Activated CD4-positive, alpha-beta T cell treated with anti-CD3 and anti-CD28 coated beads, Interleukin-2, amount 10 ng/mL, durations not matched to agents 7 days and 5 days (primary cell): ENCODE measurements at places on chromosomes 12 and 14. TPM values are rescaled to one million over a fixed set of nuclear protein-coding genes. Genes with fewer than 3 reads are reported as not detected.
A peak's percentile ranks its signal among the peaks of the same experiment; 100 is the strongest.

DHRS4 gene
- total RNA-seq = 31.3 TPM

MANSC1 gene
- 0.27 TPM for total RNA-seq

LRRC43 gene
- not detected for total RNA-seq

MGP gene
- not detected for total RNA-seq

SNRPF gene
- total RNA-seq = 23.2 TPM

INSM2 gene
- total RNA-seq = not detected

GPRC5D gene
- total RNA-seq = 0.67 TPM

SERPINA12 gene
- not detected for total RNA-seq

GRCh38 chr14:91858536-91859275 is 8.6 kb downstream of the TC2N start:
- H3K4me3 ChIP-seq = peak overlapping the region; percentile 11
- H3K27ac ChIP-seq = peak overlapping the region; percentile 68
- peaks cover 84% of the 10 kb centered on the region for H3K36me3 ChIP-seq
- no peaks in the 10 kb centered on the region for H3K27me3 ChIP-seq
- no peak for DNase-seq

DNA sequence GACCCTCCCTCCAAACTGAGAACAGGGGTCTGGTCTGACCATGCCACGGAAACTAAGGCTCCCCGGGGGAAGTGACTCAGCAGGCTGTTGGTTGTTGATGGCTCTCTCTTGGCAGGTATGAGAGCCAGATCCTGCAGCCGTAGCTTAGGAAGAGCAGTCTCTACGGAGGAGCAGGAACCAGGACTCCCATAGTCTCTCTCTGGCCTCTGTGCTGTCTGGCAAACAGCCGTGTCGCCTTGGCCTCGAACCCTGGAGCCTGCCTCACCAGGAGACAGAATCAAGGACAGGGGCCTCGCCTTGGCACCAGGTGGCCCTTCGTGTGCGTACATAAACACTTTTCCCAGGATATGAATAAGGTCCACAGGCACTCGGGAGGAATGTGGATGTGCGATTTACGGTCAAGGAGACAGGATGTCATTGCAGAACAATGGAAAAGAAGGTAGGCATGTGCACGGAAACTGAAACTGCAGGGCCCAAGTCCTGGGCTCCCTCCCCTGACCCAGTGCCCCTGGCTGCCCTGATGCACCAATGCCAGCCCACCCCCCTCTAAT is 7.9 kb downstream of the VWF start:
- DNase-seq = no peak
- H3K27me3 ChIP-seq = no peaks in the 10 kb centered on the region
- H3K27ac ChIP-seq = no peak overlapping the region
- no peaks in the 10 kb centered on the region for H3K36me3 ChIP-seq
- H3K4me1 ChIP-seq = no peaks in the 10 kb centered on the region

DNA sequence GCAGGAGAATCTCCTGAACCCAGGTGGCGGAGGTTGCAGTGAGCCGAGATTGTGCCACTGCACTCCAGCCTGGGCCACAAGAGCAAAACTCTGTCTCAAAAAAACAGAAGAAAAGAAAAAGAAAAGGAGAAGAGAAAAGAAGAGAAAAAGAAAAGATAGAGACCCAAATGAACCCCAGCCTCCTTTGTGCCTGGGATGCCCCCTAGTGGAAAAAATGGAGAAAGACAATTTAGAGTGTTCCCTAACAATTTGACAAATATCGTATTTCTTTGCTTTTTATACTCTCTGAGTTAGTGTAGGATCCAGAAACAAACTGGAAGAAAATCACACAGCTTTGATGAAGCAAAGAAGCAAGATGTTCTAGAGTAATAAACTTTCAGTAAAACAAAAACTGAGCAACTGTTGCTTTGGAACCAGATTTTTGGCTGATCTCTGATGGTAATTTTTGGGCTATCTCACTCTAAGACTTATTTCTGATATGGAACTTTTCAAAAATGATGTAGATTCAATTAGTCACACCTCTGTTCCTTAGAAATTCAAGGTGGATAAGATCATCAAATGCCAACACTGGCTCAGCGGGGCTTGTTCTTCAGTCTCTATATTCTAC is 18.6 kb upstream of the PRKAB1 start:
- peaks cover 6% of the 10 kb centered on the region for H3K27me3 ChIP-seq
- no peaks in the 10 kb centered on the region for H3K36me3 ChIP-seq
- no peak overlapping the region for H3K4me3 ChIP-seq
- DNase-seq = peak; percentile 12
- H3K4me1 ChIP-seq = no peaks in the 10 kb centered on the region
- H3K27ac ChIP-seq = no peak overlapping the region

DNA sequence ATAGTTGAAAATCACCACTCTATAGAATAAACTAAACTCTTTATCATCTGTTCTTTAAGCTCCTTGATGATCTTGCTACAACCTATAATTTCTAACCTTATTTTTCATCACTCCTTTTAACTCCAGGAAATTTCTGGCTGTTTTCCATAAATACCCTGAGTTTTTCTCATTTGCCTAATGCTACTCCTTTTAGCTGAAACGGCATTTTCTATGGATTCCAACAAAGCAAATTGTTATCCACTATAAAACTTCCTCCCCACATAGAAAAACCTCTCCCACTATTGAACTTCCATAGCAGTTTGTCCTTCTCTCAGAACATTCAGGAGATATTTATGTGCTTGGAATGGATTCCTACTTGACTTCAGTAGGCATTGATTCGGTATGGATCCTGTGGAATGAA is 122.8 kb downstream of the SLC41A2 start:
- no peaks in the 10 kb centered on the region for H3K4me1 ChIP-seq
- H3K4me3 ChIP-seq = no peak overlapping the region
- DNase-seq = no peak
- no peaks in the 10 kb centered on the region for H3K36me3 ChIP-seq

DNA sequence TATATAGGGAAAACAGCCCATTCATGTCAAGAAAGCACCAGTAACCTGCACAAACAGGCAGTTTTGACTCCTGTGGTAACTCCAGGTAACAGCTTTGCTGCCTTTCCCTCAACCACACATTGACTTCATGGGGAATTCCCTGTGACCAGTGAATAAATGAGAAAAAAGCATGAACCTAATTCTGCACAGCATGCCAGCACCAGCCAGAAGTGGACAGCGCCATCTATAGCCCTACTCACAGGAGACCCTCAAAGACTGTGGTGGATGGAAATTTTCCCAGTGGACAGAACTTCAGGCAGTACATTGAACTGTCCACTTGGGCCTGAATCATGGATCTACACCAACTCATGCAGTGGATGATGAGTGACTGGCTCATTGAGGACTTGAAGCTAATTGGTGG is 152.1 kb downstream of the SLC8A3 start:
- H3K27me3 ChIP-seq = peaks cover 19% of the 10 kb centered on the region
- no peak for DNase-seq
- no peak overlapping the region for H3K4me3 ChIP-seq
- H3K27ac ChIP-seq = no peak overlapping the region
- H3K4me1 ChIP-seq = no peaks in the 10 kb centered on the region

DNA sequence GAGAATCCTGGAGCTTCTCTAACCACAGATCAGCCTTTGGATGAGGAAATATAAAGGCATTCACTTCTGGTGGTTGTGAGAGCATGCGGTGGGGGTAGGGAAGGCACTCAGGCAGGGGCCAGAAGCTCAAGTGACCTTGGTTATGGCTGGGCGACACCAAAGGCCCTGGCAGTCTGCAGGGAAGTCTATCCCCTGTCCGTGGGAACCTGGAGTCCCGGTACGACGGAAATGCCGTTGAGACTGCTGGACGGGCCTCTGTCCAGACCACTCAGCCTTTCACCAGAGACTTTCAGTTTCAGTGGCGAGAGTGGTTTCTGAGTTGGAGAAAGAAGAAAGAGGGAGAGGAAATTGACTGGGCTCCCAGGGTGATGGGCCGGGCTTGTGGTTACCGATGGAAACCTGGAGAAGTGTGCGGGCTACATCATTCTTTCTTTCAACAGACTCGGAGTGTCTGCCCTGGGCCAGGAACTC is 20.9 kb downstream of the ISCA2 start:
- peaks cover 8% of the 10 kb centered on the region for H3K4me1 ChIP-seq
- no peak overlapping the region for H3K27ac ChIP-seq
- H3K36me3 ChIP-seq = no peaks in the 10 kb centered on the region
- no peak for DNase-seq
- no peak overlapping the region for H3K4me3 ChIP-seq

- H3K4me1 ChIP-seq = peaks cover 91% of the 10 kb centered on the region
- peaks cover 48% of the 10 kb centered on the region for H3K36me3 ChIP-seq
- H3K4me3 ChIP-seq = peak overlapping the region; percentile 75
- no peaks in the 10 kb centered on the region for H3K27me3 ChIP-seq
These were observed 66.7 kb downstream of the CCDC88C start for GRCh38 chr14:91350813-91351511.

GRCh38 chr14:22163051-22163450 is 426.0 kb downstream of the DAD1 start:
- H3K27me3 ChIP-seq = no peaks in the 10 kb centered on the region
- peak overlapping the region; percentile 76 for H3K4me3 ChIP-seq
- H3K36me3 ChIP-seq = no peaks in the 10 kb centered on the region
- DNase-seq = no peak

DNA sequence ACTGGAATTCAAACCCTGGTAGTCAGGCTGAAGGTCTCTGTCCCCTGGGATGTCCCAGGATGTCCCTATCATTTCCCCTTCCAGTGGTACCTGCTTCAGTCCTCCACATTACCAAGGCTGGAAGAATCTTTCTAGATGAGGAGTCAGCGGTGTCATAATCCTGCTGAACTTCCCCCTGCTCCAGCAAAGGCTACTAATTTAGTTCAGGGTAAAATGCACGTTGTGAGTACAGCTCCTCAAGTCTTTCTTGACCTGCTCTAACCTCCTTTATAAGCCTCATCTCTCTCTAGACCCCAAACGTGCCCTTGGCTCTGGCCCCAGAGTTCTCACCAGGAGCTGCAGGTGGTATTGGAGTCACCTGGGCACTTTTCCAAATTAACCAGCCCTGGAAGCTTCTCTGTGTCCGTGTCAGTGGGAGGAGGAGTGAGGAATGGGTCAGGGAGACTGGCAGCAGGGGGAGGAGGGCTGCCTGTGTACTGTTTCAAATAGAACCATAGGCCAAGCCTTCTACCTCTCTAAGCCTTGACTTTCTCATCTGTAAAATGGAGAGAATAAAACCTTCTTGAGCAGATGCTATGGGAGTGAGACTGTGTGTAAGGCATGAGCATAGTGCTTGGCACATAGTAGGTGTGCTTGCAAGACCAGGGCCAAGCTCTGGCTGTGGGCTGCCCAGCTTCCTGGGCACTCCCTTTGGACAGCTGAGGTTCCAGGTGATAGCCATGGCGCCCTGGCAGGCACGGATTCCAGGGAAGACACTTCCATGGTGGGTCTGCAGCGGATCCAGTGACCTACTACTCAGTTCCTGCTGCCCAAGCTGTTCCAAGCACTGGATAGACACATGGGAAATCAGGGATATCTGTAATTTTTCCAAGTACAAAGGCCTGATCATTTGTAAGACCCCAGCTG is 24.5 kb downstream of the ASB2 start:
- peaks cover 59% of the 10 kb centered on the region for H3K4me1 ChIP-seq
- H3K36me3 ChIP-seq = peaks cover 32% of the 10 kb centered on the region
- DNase-seq = no peak
- H3K4me3 ChIP-seq = no peak overlapping the region
- H3K27ac ChIP-seq = peak overlapping the region; percentile 25

GRCh38 chr12:51759175-51759574 is 89.3 kb downstream of the FIGNL2 start:
- no peak overlapping the region for H3K4me3 ChIP-seq
- no peaks in the 10 kb centered on the region for H3K27me3 ChIP-seq
- H3K36me3 ChIP-seq = no peaks in the 10 kb centered on the region
- DNase-seq = no peak

GRCh38 chr14:68910540-68910939 is 68.6 kb downstream of the ACTN1 start:
- peaks cover 6% of the 10 kb centered on the region for H3K36me3 ChIP-seq
- DNase-seq = no peak

GRCh38 chr12:38417101-38417500 is 100.5 kb downstream of the ALG10B start:
- H3K27ac ChIP-seq = no peak overlapping the region
- no peak for DNase-seq
- no peak overlapping the region for H3K4me3 ChIP-seq
- H3K4me1 ChIP-seq = no peaks in the 10 kb centered on the region
- no peaks in the 10 kb centered on the region for H3K36me3 ChIP-seq

DNA sequence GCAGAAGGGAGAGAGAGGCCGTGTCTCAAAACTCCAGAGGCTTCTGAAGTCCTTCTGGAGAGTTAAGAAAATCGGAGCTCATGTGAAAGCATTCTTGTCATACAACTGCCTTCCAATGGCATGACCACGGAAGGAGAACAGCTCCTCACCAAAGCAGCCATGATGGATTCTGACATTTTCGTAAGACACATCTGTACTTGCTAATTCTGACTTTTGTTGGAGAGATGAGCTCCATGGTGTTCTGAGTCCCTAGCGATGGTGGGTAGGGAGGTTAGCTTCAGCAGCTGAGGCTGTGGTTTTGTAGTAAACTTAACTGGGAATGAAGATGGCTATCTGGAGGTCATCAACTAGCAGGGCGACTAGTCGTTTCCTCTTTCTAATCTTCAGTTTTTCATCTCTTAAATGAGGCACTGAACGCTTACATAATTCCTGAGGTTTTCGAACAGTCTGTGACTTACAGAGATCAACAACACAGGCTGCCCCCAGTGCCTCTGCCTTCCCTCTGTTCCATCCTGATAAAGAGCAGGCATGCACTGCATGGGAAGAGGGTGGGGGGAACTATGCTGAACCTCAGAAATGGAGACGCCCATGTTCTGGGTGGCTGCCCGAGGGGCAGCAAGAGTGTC is 28.6 kb upstream of the DICER1 start:
- no peak for DNase-seq
- H3K4me1 ChIP-seq = no peaks in the 10 kb centered on the region
- H3K4me3 ChIP-seq = no peak overlapping the region
- H3K27ac ChIP-seq = no peak overlapping the region
- no peaks in the 10 kb centered on the region for H3K36me3 ChIP-seq

- H3K4me3 ChIP-seq = no peak overlapping the region
- no peaks in the 10 kb centered on the region for H3K36me3 ChIP-seq
- no peaks in the 10 kb centered on the region for H3K4me1 ChIP-seq
- H3K27me3 ChIP-seq = no peaks in the 10 kb centered on the region
- no peak for DNase-seq
- no peak overlapping the region for H3K27ac ChIP-seq
These were observed 240.3 kb upstream of the HMGA2 start for GRCh38 chr12:65584016-65584415.

DNA sequence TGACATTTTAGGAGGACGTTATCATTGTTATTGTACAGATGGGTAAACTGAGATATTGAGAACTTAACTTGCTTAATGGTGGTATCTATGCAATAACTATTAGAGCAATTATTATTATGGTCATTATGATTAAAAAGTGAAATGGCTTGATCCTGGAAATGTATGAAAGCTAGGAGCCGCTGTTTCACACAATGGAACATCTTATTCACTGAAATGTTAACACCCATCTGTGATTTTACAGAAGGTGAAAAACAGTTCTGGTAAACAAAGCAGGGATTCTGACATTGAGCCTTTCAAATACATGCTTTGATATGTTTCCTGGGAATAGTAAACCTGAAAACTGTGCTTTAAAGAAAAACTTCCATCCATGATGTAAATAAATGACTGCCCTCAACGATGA is 261.4 kb downstream of the BTG1 start:
- no peak for DNase-seq
- H3K27me3 ChIP-seq = no peaks in the 10 kb centered on the region
- H3K4me1 ChIP-seq = peaks cover 17% of the 10 kb centered on the region
- H3K4me3 ChIP-seq = no peak overlapping the region

- H3K27me3 ChIP-seq = no peaks in the 10 kb centered on the region
- peaks cover 17% of the 10 kb centered on the region for H3K4me1 ChIP-seq
- no peak overlapping the region for H3K4me3 ChIP-seq
- H3K27ac ChIP-seq = no peak overlapping the region
These were observed 103.7 kb downstream of the ERC1 start for GRCh38 chr12:1094714-1095113.
